ENCODE measurements at places on chromosomes 6 and 20.
A peak's percentile ranks its signal among the peaks of the same experiment; 100 is the strongest.

GRCh38 chr20:6784767-6785166 is 17.3 kb downstream of the BMP2 start:
- DNase-seq = no peak

- no peak for DNase-seq
These were observed 170.9 kb upstream of the AKAP12 start for GRCh38 chr6:151068761-151069312.

DNA sequence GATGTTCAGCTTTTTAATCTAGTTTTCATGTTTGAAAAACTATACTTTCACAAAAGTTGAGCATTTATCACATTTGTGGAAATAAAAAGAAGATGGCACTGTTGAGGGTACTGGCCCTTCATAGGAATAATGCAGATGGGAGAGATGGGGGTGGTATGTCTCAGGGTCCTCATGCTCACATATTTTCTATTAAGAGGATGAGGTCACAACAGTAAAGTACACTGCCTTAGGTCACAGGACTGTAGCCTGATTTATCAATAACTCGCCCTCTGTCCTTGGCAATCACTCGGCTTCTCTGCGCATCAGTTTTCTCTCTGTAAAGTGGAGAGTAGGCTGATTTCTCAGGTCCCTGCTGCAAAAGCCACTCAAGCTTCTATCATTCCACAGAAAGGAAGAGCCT is 55.9 kb downstream of the PPP1R3G start:
- DNase-seq = no peak

- no peak for DNase-seq
These were observed 258.5 kb downstream of the HIVEP2 start for GRCh38 chr6:142686507-142686887.

- DNase-seq = no peak
These were observed 73.9 kb downstream of the GFOD1 start for GRCh38 chr6:13413466-13413862.

DNA sequence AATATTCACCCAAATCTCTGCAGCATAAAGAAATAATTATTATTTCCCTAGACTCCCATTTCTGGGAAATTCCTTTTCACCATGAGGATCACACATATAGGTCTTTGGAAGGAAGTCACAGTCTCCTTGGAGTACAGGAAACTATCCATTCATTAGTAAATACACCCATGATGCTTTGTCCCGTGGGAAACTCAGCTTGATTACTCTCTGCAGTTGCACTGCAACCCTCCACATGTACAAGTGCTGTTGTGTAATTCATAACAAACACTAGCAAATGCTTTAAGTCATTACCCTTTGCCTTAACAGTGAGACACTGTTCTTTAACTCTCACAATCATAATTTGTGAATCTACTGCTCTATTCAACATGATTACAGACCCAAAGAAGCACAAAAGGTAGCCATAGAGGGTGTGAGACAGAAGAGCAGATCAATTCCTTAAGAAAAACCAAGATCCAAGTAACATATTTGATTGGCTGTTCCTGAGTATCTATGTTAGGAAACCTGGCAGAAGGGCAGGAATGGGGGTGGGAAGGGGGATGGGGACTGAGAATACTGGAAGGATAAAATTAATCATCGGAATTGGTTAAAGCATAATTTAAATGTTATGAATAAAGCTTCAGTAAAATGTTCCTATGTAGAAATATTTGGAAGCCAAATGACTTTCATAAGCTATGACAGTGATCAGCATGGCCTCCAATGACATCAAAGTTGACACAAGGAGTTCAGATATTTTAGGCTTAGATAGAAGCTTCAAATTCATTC is 268.0 kb downstream of the HACE1 start:
- DNase-seq = no peak

GRCh38 chr6:109396046-109396718 is 13.9 kb upstream of the CD164 start:
- DNase-seq = no peak

DNA sequence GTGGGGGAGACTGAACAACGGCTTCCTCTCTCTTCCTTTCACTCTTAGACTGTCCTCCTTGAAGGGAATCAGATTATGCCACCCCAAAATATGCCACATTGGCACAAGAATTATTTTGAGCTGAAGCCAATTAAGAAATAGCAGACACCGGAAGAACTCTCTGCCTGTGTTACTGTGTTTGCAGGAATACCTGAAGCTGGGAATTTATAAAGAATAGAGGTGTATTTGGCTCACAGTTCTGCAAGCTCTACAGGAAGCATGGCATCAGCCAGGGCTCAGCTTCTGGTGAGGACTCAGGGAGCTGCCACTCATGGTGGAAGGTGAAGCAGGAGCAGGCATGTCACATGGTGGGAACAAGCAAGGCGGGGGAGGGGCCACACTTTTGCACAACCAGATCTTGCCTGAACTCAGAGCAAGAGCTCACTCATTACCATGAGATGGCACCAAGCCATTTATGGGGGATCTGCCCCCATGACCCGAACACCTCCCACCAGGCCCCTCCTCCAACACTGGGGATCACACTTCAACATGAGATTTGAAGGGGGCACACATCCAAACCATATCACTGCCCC is 46.0 kb downstream of the PCNA start:
- no peak for DNase-seq

- DNase-seq = peak; percentile 78
These were observed 35.4 kb upstream of the MAPK13 start for GRCh38 chr6:36094753-36095496.

DNA sequence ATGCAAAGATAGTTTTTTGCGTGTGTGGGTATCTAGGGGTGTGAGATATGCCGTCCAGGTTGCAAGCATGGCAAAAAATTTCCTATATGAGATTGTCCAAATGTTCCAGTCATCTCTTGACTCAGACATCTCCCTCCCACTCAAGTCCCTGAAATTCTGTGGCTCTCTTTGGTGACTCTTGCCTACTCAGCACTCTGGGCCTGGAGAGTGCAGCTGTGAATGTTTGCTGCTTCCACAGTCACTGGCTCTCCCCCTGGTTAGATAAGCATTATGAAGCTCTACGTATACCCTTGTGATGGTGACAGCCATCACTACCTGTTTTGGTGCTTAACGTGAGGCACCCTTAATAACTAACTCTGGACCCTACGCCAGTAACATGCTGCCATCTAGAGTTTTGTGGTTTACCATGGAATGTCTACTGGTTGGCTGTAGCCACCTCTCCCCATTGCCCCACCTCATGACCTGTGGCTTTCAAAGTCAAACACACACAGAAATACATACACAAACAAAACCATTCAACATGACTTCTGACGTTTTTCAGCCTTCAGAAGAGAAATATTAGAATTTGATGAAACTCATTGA is 621.9 kb upstream of the CITED2 start:
- DNase-seq = no peak

- no peak for DNase-seq
These were observed 731.4 kb upstream of the CITED2 start for GRCh38 chr6:140105857-140106256.

GRCh38 chr20:25629816-25630499 is 6.1 kb upstream of the NANP start:
- peak; percentile 11 for DNase-seq

DNA sequence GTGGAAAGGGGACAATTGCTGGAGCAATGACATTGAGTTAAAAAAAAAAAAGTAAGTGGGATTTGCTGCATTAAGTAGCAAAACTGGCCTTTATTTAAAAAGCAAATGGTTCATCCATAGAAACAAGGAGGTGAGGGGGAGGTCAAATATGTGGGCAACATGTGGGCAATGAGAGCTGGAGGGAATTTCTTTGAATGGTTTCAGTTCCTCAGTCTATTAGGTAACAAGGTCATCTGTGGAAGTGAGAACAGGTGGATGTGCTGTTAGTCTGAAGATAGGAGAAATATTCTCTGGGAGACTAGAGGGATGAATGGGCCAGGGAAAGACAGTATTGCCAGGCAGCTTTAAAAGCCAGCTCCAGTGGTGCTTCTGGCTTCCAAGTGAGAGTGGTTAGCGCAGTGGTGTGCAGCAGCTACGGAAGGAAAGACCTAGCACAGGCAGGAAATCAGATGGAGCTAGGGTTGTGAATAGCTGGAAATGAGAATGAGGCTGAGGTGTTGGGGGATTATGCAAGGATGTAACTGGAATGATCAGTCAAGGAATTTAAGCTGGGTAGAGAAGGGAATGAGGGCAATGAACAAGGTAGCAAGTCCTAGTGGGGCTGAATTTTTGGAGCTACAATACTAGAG is 727.6 kb downstream of the PTPRT start:
- DNase-seq = no peak

- no peak for DNase-seq
These were observed at the start of gene TREML4 for GRCh38 chr6:41228096-41228495. Gene TREML4 (plus strand): TSS chr6:41228349. CDS start chr6:41228428, 79 bp downstream.

DNA sequence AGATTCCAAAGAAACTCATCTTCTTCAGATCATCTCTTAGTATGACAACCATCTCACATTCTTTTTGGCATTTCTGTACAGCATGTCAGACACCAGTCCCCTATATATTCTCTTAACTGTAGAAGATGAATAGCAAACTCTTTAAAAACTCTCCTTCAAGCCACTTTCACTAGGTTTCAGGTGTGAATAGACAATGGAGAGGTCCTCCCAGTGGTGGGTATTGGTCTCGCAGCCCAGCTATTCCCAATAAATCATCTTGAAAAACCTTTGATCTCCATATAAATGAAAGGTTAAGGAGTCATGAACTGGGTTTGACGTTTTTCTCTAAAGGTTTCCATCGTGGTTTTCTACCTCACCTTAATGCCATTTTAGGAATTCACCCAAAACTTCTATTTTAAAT is 180.0 kb downstream of the GJA1 start:
- DNase-seq = no peak

- DNase-seq = no peak
These were observed 12.3 kb upstream of the ASF1A start for GRCh38 chr6:118881440-118882313.

- no peak for DNase-seq
These were observed 1224.0 kb upstream of the ADGRB3 start for GRCh38 chr6:67411036-67411435.

All from activated CD4-positive, alpha-beta T cell treated with anti-CD3 and anti-CD28 coated beads, Interleukin-2, Interleukin-4, amounts not matched to agents 100 ng/mL and 50 ng/mL, durations not matched to agents 16 hours and 8 hours (primary cell).